Activated T-cell treated with anti-CD3 and anti-CD28 coated beads for 24 hours (primary cell): ENCODE measurements at places on chromosomes 11 and 22.

- DNase-seq, result no peak
Measured at GRCh38 chr11:34653851-34654482, 33.1 kb downstream of the EHF start.

GRCh38 chr22:22103078-22103875 is 120.7 kb upstream of the TOP3B start:
- DNase-seq, result no peak

- no peak for DNase-seq
Measured at GRCh38 chr11:77036398-77036797, 2.2 kb downstream of the B3GNT6 start.

- DNase-seq, result no peak
Measured at GRCh38 chr11:3145206-3145520, 19.9 kb downstream of the OSBPL5 start.

DNA sequence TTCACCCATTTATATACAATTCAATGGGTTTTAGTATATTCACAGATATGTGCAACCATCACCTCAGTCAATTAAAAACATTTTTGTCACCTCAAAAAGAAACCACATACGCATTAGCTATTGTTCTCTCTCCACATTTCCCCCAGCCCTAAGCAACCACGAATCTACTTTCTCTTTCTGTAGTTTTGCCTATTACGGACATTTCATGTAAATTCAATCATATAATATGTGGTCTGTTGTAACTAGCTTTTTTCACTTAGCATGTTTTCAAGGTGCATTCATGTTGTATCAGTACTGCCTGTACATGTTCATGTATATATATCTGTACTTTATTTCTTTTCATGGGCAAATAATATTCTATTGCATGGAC is 104.7 kb upstream of the RRM1 start:
- no peak for DNase-seq

- no peak for DNase-seq
Measured at GRCh38 chr11:35178067-35178805, 39.3 kb downstream of the CD44 start.

DNA sequence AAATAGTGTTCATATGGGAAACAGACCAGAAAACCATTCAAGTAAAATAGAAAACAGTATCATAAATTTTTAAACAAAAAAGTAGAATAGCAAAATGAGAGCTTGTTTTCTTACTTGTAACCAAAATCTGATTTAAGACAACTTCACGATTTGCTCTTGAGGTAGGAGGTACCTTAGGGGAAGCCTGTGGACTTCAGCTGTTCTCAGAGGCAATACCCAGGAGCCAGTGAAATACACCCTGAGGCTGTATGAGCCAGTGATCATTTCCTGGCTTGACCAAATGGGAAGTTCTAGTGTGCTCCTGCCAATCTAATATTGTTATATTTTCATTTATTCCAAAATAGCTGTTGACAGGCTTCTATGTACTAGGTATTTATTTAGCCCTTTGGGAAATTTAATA is 104.8 kb downstream of the ARHGAP42 start:
- DNase-seq, result no peak

- no peak for DNase-seq
Measured at GRCh38 chr11:119471329-119471728, 48.4 kb upstream of the THY1 start.

DNA sequence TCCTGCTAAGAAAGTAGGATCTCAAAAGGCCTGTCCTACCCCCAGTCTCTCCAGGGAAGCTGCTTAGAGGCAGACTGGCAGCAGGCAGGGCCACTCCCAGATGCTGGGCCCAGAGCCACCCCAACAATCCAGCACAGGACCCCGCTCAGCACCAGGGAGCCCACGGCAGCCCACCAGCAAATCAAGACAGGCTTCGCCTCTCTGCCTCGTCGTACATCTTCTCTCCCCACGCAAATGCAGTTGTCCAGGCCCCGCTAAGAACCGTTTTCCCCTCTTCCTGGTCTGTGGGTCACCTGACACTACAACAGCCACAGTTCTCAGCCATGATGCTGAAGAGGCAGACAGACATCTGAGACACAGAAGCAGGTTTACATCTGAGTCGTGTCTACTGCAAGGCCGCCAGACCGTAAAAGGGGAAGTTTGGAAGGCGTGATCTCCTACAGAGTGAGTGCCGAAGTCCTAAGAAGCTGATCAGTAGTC is 51.1 kb downstream of the IGSF9B start:
- DNase-seq, result no peak
